Naive B cell (primary cell): ENCODE measurements at places on chromosomes 4 and X.

GRCh38 chr4:131609039-131609438 lies 1540.1 kb upstream of the PCDH10 start:
- no peak for DNase-seq

DNA sequence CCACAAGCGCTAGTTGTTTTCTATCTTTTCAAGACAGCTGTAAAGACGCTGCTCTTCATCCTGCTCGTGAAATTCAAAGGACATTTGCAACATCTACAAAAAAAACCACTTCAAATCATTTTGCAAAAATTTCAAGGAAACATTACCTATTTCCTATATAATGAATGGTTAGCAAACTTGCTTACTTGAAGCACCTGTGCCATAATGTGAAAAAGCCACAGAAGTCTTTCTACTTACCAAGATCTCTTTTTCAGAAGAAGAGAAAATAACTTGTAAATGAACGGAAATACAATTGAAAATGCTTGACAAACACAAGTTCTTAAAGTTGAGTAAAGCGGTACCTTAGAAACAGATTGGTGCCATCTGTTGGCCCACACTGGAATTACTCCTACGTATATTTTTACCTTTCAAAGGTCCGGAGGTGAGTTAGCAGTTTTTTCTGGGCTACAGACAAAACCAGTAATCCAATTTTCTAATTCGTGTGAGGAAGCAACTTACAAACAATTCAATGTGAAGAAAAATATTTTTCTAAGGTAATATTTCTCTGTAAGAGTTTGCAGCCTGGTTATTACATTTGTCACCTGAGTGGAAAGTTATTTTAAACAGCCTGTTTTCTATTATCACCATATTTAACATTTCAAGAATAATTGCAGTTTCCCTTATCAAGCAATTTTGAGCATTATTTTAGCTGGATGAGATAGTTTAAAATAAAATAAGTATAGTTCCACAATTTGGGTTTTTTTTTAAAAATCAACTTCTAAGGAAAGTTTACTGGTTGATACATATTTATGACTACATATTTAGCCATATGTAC lies at the start of gene TLR6:
TLR6 (minus strand) TSS at position 294 of the 814 bp plus-strand sequence. CDS start 27,344 bp downstream, outside the sequence.
- DNase-seq = peak; percentile 68

DNA sequence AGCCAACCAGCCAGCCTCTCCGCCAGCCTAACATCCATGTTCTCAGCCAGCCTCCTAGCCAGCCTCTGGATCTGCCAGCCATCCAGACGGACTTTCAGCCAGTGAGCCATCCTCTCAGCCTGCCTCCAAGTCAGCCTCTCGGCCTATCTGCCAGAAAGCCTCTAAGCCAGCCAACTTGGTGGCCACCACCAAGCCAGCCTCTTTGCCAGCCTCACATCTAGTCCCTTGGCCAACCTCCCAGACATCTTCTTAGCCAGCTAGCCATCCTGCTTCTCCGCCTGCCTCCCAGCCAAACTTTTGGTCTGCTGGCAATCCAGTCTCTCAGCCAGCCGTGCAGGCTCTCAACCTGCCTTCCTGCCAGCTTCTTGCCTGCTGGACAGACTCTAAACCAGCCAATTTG lies 16.4 kb upstream of the ARAP2 start:
- no peak for DNase-seq

DNA sequence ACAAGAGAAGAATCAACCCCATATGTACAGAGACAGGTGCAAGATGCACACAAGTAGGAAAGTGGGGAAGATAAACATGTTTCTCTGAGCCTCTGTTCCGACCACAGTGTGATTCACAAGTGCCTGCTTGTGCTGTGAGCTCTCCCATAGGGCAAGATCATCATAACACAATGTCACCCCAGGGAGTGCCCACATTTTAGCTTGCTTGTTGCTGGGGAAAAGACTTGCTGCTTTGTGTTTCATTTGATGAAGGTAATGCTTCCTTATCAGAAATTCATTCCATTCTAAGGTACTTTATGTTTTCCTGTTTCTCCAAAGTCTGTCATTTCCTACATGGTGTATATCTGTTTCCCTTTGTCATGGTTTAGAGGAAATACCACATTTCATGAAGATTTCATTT lies 304.5 kb upstream of the DIPK2B start:
- DNase-seq = no peak

GRCh38 chrX:20007962-20008622 lies 17.2 kb upstream of the BCLAF3 start:
- no peak for DNase-seq

DNA sequence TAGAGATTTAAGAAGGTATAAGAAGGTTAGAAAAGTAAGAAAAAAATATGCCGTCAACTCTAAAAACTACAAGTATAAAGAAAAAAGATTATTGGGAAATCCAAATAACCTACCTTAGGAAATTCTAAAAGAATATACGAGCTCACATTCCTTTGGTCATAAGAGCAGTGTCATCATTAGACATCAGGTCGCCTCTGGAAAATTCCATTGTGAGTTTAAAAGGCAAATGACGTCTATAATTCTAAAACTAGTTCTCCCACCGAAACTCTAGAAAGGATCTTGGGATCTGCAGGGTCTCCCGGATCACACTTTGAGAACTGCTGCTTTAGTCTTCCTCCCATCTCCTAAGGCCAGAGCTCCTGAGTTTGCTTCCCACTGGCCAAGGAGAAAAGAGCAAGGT lies 518 bp upstream of the SAT1 start:
- no peak for DNase-seq

DNA sequence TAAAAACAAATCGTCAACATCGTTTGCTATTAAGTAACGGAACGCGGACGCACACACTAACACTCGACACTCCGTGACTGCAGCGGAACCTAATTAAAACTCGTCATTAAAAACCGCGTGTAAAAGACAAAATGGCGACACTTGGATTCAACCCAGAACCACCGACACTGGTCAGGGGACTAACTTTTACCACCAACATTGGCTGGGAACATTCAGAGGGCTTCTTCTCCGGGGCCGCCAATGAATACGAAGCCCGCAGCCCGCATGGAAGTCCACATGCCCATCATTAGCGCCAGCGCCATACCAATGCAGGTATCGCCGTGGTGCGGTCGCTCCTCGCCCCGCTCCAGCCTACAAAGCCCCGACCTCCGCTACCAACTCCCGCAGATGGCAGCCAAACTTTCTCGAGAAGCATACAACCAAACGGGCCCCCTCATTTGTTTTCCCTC lies 498 bp downstream of the RBMX start:
- DNase-seq = peak; percentile 38

DNA sequence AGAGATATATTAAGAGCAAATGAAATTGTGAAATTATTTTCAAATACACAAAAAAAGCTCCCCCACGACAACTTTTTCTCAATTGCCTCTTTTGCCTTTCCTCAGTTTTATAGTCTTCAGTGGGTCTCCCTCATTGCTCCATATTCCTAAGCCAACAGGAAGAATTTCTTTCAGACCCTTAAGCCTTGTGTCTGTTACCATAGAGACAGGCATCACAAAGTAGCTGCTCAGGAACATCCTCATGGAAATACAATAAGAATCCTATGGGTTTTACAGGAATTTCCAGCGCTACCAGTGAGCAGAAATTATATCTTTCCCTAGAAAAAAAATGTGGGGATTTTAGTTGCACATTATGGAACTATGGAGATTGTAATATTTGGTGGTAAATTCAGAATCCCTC lies 121.9 kb upstream of the DMD start:
- DNase-seq = no peak

DNA sequence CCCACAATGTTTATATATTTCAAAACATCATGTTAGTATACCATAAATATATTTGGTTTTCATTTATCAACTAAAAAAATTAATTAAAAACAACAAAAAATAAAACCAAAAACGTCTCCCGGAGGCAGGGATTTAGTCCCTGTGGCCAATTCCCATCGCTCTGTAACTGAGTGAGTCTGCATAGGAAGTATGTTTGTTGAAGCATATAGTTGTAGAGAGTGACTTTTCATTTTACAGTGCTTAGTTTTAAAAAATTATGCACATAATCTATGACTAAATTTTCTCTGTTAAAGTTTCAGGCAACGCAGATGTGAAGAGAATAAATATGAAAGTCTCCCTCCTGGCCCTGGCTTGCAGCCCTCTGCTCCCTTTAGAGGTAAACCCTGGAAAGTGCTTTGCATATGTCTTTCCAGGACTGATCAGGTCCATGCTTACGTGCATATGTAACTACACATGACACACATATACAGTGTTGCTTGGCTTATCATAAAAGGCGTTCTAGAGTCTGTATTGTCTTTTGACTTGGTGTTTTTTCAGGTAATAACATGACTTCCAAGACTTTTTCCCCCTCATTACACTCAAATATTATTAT lies 63.4 kb upstream of the SORBS2 start:
- DNase-seq = no peak

DNA sequence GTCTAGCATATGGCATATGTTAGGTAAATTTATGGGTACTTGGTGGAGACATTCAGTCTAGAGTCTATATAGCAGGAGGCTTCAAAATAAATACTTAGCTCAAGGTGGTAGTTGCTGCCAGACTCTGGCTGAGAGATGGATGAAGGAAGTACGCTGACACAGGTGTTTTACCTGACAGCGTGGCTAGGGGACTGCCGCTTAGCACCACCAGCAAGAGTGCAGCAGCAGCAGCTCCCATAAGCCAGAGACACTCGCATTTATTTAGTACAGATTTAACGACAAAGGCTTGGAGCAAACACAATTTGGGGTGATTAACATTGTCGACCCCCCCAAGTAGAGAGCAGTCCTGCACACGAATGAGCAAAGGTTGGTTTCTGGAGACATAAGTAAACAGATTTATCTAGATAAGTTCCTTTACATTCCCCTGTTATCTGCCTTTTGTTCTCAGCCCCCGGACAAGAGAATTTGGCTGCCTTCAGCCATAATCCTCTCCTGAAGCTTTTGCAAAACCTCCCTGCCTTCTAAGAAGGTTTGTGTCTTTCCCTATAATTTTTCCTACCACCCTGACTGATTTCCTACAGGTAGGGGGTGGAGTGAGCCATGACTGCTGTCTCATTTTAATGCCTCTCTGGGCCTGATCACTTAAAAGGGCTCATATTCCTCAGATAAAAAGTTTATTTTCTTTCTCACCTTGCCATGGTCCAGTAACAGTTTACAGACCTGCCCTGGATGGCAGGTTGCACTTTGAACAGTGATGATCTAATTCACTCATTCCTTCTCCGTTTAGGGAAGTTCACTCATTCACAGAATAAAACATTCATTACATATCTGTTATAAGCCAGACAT lies 64.6 kb downstream of the RHOH start:
- no peak for DNase-seq

GRCh38 chrX:43333543-43333942 lies 322.6 kb upstream of the MAOA start:
- DNase-seq = no peak

DNA sequence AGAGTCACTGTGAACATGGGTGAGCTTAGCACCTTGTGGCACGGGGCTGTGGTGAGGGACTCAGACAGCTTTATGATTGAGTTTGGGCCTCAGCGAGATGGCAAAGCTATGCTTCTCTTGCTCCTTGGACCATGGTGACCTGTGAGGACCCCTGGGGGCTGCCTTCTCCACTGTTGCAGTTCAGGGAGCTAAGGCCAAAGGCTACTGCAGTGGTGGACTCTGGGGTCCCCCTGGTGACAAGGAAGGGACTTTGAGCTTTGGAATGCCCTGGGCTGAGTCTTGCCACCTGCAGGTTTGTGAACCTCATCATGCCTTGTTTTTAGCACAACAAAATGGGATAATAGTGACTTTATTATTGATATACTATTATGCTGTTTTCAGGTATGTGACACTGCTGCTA lies 36.5 kb downstream of the TBL1X start:
- no peak for DNase-seq

GRCh38 chr4:139934708-139935195 lies 219.2 kb downstream of the MAML3 start:
- no peak for DNase-seq

- no peak for DNase-seq
These were observed 54.4 kb downstream of the ADD1 start for GRCh38 chr4:2898001-2898400.

GRCh38 chr4:103002551-103002950 lies 17.0 kb downstream of the SLC9B1 start:
- DNase-seq = no peak

DNA sequence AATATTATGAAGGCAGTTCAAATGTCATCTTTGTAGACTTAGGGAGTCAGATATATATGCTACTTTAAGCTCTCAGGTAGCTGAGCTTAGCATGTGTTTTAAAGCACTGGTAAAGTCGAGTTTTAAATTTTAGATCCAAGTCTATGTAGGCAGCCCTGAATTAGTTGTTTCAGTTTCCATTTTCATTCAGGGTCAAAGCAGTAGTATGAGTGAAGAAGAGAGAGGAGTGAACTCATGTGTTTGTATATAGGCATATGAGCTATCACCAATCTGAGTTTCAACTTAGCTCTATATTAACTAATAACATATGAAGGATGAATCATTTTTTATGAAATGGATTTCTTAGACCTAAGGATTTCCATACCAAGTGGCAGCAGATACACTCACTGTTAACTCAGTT lies 1353.4 kb downstream of the FSTL5 start:
- DNase-seq = no peak

DNA sequence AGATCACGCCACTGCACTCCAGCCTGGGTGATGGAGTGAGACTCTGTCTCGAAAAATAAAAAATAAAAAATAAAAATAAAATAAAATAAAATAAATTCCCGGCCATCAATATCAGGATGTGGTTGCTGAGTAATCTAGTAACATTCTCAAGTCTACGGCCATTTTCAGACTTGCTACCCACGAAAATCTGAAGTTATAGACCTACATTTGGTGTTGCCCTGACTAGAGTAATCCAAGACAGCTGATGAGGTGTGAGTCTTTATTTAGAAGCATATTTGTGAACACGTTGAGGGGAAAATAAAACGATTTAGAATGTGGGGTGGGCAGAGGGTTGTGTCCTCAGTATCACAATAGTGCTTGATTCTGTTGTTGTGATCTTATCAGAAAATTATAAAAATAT lies 130.2 kb upstream of the MID1 start:
- no peak for DNase-seq

GRCh38 chrX:154372612-154373022 lies 1.8 kb downstream of the FLNA start:
- no peak for DNase-seq

DNA sequence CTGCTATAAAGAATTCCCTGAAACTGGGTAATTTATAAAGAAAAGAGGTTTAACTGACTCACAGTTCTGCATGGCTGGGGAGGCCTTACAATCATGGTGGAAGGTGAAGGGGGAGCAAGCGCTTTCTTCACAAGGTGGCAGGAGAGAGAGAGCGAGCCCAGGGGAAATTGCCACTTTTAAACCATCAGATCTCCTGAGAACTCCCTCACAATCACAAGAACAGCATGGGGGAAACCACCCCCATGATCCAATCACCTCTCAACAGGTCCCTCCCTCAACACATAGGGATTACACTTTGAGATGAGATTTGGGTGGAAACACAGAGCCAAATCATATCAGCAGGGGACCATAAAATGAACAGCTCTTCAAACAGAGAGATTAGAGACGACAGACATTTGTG lies 198.6 kb downstream of the MAGEB5 start:
- no peak for DNase-seq

GRCh38 chr4:80259012-80259411 lies 7.5 kb upstream of the FGF5 start:
- no peak for DNase-seq

DNA sequence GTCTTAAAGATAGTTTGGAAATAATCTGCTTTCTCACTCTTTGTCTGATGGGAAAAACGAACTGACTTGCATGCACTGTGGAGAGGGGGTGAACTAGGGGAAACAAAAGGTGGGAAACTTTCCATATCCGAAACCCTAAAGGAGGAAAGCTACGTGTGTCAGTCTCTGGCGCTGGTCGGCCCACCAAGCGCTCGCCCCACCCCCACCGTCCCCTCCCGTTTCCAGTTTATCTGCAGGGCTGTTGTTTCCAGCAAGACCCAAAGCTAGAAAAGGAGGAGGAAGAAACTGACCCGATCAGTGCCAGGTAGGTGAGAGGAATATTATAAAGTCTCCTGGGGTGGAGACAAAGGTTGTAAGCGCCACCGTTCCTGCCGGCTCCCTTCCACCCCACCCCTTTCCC lies 552 bp downstream of the TCEAL9 start:
- DNase-seq = no peak
